T-helper 2 cell treated with Interferon-gamma antibody and Interleukin-4, amounts not matched to agents 5 μg/mL and 100 μg/mL, for 36 hours (primary cell): ENCODE measurements at places on chromosomes 6 and 20.

DNA sequence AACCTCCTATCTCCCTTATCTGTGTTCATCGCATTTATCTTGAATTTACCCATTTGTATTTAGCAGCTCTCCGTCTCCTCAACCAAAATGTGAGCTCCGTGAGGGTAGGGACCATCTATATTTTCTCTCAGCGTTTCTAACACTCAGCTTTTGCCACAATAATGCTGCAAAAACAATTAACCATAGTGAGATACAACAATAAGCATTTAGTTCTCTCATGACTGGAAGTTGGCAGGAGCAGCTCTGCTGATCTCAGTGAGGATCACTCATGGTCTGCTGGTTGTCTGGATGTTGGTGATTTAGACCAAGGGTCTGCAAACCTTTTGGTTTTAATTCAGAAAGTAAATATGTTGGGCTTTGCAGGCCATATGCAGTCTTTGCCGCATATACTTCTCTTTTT, 394.8 kb upstream of the RNF217 start:
- DNase-seq = no peak

DNA sequence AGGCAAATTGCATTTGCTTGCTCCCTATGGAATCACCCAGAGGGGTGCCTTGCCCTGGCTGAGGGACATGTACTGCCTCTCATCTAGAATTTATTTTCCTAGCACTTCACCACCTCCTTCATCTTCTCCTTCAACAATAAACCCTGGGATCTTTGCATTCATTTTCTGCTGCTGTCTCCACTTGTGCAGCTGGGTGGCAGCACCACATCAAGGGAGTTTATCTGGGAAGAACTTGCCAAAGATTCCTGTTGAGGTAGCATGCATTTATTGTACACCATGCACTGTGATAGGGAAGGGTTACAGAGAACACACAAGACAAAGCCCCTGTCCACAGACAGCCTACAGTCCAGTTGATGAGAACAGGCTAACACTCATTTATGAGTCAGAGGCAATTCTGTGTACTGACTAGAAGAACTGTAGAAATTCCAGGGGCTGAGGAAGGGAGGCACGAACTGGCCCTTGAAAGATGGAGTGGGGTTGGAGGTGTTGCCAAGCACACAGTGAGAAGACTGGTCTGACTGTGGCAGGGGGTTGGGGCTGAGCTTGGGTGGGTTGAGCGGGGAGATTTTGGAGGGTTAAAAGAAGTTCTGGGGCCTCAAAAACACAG, 17.5 kb downstream of the C20orf173 start:
- DNase-seq = no peak

- DNase-seq = no peak
These were observed 135.1 kb downstream of the TMEM242 start for GRCh38 chr6:157188213-157188612.

DNA sequence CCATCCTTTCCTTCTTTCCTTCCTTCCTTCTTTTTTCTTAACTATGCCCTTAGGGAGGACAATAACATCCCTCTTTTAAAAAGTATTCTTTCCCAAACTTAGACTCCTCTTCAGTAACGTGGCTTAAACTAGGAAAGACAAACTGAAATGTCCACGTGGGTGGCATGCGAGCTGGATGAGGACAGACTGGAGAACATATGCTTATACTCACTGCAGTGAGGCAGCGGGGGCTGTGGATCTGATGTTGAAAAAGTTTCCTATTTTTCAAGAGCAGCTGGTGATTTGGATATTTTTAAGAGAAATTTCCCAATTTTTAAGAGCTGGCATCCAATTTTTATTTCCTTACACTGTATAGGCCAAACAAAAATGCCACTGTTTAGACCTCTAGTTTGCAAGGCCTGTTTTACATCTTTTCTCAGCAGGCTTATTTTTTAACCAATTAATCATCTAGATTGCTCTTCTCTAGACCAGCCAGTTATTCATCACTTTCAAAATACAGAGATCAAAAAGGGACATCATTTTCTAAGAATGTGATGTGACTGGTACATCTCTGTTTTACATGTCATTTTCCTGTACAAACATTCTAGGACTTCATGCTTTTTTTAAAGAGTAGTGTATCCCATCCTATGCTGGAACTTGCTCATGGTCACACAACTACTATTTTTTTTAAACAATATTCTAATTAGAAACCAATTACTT, 226.5 kb downstream of the BTBD9 start:
- no peak for DNase-seq

GRCh38 chr6:106823732-106824351, 150.7 kb downstream of the CD24 start:
- DNase-seq = no peak

GRCh38 chr6:104603108-104603745, 256.5 kb downstream of the HACE1 start:
- peak; percentile 7 for DNase-seq

DNA sequence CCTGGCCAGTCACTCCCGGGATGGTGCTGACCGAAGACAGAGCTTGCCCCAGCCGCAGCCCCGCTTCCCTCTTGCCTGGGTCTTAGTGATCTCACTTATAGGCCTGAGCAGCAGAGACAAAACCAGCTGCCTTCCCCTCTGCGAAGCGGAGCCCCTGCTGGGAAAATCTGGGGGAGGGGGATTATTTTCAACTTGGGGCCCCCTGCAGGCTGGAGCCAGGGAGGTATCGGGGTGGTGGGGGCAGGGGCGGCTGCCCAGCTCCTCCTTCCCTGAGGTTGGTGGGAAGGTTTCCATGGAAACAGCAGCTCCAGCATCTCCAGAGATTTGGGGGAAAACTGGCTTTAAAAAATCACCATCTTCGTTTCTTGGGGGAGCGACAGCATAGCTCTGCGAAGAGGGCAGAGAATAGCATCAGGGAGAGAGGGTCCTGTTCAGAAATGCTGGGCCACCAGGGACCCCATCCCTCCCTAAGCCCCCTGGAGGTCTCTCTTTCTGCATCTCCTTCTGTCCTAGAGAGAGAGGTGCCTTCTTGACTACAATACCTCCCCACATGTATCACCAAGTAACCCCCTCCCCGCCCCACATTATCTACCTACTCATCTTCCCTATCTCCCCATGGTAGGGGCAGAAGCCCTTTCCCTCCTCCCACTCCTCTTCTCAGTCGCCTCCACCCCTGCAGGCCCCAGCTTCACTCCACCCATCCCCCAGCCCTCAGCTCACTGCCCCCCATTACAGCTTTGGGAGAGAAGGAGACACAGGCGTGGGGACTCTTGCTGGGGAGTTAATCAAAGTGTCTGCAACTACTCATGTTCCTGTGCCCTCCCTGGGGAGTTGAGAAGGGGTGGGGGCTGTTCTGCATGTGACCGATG, 88.4 kb upstream of the CCDC167 start:
- no peak for DNase-seq

GRCh38 chr6:80522576-80522975, 416.1 kb downstream of the BCKDHB start:
- no peak for DNase-seq

- no peak for DNase-seq
These were observed 85.6 kb downstream of the QKI start for GRCh38 chr6:163500105-163500504.

GRCh38 chr6:79377888-79378348, 143.4 kb upstream of the HMGN3 start:
- no peak for DNase-seq

DNA sequence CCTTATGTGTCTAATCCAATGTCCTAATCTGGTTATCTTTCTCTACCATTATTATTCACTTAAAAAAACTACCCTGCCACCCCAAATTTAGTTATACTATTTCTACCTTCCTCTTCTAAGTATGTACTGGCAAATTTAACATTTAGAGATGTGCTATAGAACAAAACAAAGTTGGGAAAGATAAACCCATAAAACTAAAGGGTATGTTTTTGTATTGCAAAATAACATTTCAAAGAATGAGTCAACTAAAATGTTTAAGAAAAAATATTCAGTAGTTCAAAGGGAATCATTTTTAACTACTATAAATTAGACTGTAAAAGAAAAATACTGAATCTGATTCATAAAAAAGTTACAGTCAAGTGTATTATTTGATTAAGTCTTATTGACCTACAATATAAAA, 103.0 kb downstream of the LMBRD1 start:
- no peak for DNase-seq

GRCh38 chr20:62030834-62031434, 34.7 kb downstream of the TAF4 start:
- DNase-seq = no peak

DNA sequence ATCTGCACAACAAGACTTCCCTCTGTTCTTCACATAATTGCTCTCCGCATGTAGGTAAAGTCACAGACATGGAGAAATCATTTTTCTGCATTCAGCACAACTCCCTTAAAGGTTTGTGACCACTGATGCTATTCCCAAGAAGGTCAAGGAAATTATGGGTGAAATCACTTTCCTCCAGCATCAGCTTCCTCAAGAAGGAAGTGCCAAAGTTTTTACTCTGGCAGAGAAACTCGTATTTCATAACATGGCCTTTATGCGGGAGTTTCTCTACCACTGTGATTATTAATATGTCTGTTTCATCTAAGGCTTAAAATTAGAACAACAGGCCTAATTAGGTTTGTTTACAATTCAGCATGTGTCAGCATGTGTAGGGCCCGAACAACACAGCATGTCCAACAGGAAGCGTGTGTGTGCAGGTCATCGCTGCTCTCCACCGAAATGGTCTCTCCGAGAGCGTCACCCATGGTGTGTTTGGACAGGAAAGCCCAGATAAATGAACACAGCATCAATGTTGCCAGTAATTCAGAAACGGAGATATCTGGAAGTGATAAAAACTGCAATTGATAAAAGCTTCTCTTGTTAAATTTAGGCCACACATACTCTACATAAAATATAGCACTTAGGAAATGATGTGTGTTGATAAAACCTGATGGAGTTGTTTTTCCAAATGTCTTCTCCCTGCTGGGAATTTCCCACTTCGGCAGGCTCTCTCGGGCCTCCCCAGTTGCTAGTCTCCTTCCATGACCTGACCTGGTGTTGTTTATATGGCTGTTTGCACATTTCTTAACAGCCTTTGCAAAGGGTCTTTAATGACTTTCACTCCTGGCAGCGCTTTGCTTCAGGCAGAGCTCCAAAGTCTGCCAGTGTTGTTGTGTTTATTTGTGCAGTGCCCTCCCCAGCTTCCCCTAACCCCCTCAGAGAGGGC, 265.1 kb upstream of the CEP162 start:
- no peak for DNase-seq

- no peak for DNase-seq
These were observed 217.9 kb upstream of the SPTLC3 start for GRCh38 chr20:12790859-12791258.

DNA sequence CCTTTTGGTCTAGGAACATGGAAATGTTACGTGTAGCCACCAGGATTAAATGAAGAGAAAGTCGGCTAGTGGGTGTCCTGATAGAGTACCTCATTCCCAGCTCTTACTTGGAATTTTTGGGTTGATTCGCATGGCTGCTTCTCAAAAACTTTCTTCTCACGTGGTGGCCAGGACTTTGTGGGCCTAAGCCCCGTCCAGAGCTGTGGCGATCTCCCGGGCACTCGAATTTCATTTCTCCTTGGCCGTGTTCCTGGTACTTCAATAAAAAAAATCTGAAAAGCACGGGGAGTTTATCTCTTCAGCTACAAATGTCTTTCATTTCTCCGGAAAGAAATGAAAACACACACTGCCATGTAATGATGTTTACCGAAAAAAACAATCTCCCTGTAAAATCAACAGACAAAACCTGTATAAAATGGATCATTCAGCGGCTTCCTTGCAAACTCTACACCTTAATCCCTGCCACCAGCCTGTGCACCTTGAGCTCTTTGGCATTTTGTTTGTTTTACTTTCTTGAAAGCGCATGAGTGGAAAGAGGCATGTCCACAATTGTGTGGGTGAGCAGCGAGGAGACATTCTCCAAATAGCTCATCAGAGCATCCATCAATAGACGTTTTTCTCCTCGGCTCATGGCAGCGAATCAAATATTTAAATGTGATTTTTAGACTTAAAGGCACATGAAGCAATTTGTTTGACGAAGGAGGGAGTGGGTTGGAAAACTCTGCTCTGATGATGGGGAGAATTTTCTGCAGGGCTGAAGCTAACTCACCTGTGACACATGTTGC, 173.1 kb downstream of the TFAP2C start:
- no peak for DNase-seq

- no peak for DNase-seq
These were observed 62.3 kb downstream of the TRMT6 start for GRCh38 chr20:5888041-5888440.

DNA sequence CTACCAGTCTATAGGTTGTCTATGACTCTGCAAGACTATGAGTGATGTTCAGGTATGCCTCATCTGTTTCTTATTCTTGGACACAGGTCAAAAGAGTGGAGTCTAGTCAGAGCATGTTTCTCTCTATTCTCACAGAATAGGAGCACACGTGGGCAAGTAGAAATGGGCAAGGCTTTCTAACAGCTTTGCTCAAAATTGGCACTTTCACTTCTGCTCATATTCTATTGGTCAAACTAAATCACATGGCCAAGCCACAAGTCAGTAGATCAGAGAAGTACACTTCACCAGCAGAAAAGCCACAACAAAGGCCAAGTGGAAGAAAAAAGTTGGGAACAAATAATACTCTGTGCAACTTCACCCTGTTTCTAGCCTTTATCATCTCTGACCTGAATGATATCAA, 354.5 kb upstream of the SYNCRIP start:
- no peak for DNase-seq

GRCh38 chr6:122116835-122117627, 282.4 kb upstream of the HSF2 start:
- no peak for DNase-seq
